B cell (primary cell): ENCODE measurements at places on chromosomes 7 and 10. TPM values are rescaled to one million over a fixed set of nuclear protein-coding genes. Genes with fewer than 3 reads are reported as not detected.

The TAS2R41 gene
- total RNA-seq = not detected in 2 replicates

The ZNF736 gene
- total RNA-seq = 79.8 and 85.0 TPM in 2 replicates

The LRRC18 gene
- not detected in 2 replicates for total RNA-seq

- peaks cover 10% of the 10 kb centered on the region for H3K4me1 ChIP-seq
- no peaks in the 10 kb centered on the region for H3K27me3 ChIP-seq
- peaks cover 4% of the 10 kb centered on the region for H3K36me3 ChIP-seq
- no peak for DNase-seq
- no peak overlapping the region for H3K4me3 ChIP-seq
Measured at GRCh38 chr7:1122832-1123501, 35.1 kb downstream of the GPER1 start.

DNA sequence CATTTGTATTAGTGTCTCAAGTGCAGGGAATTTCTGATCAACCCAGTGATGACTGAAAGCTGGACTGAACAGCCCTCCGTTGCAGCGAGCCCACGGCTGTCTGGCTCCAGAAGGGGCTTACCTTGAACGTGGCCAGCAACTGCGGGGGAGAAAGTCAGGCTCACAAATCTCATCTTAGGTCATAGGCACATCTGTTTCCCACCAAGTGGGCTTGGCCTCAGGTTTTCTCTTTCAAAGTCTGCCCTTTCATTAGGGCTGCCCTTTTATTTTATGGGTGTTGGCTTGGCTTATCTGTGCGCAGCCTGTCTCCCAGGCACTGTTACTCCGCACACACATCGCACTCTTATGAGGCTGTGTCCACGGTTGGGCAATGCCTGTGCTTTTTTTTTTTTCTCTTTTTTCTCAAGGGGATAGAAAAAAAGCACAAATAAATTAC is 178.0 kb downstream of the JCAD start:
- no peaks in the 10 kb centered on the region for H3K36me3 ChIP-seq
- H3K27me3 ChIP-seq = peaks cover 4% of the 10 kb centered on the region
- no peak for DNase-seq
- H3K27ac ChIP-seq = no peak overlapping the region

GRCh38 chr10:29541422-29542210 is 93.2 kb downstream of the SVIL start:
- no peaks in the 10 kb centered on the region for H3K27me3 ChIP-seq
- H3K4me3 ChIP-seq = no peak overlapping the region
- no peak overlapping the region for H3K27ac ChIP-seq
- no peak for DNase-seq

DNA sequence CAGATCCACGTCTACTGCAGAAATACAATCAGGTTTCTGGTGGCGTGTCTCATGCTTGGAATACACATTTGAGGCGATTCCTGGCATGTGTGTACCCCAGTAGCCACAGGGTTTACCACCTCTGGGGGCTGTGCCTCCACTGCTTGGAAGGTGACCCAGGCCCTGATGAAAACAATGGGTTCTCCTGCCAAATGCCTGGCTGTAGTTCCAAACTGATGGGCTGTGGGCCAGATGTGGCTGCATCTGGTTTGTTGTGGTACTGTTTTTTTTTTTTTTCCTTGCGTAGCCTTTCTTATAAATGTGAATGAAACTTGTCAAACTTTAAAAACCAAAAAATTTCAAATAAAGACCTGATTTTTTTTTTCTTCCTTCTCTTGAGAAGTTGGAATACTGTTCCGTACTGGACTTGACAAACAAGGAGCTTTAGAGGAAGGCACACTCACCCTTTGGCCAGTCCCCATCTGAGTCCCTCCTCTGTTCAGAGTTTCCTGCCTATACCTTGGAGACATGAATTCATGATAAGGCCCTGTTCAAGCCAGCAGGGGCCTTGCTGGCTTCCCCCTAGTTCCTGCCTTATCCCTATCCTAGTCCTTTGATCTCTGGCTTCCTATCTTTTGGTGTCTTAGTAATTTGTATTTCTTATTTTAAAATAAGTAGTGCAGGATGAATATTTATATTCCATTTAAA is 217.1 kb downstream of the PHTF2 start:
- no peaks in the 10 kb centered on the region for H3K36me3 ChIP-seq
- H3K4me3 ChIP-seq = no peak overlapping the region

- no peak overlapping the region for H3K4me3 ChIP-seq
- peaks cover 22% of the 10 kb centered on the region for H3K4me1 ChIP-seq
- DNase-seq = no peak
- H3K27ac ChIP-seq = no peak overlapping the region
- no peaks in the 10 kb centered on the region for H3K27me3 ChIP-seq
Measured at GRCh38 chr10:88409236-88409635, 173.9 kb downstream of the RNLS start.
